ENCODE measurements at places on chromosomes 7 and 10.

DNA sequence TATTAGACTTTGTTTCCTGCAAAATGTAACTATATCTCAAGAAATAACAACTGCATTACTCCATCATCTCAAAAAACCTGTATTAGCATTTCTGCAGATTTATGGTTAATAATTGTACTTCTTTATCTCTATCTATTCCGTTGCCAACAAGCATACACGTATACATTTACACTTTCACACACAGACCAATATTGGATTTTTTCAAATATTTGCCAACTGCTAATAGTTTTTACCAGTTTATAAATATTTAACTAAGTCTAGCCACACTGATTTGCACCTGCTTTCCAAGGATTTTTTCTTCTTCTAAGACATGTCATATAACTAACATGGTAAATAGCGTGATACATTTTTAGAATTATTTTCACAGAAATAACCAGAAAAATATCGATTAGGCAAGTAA lies 12.2 kb downstream of the LRRN3 start:
- DNase-seq: no peak

DNA sequence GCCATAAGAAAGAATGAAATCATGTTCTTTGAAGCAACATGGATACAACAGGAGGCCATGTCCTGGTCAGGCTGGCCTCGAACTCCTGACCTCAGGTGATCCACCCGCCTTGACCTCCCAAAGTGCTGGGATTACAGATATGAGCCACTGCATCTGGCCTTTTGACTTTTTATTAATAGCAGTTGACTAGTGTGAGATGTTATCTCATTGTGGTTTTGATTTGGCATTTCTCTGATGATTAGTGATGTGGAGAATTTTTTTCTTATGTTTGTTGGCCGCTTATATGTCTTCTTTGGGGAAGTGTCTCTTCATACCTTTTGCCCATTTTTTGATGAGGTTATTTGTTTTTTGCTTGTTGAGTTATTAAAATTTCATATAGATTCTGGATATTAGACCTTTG lies 400.9 kb downstream of the SUGCT start:
- DNase-seq: no peak

DNA sequence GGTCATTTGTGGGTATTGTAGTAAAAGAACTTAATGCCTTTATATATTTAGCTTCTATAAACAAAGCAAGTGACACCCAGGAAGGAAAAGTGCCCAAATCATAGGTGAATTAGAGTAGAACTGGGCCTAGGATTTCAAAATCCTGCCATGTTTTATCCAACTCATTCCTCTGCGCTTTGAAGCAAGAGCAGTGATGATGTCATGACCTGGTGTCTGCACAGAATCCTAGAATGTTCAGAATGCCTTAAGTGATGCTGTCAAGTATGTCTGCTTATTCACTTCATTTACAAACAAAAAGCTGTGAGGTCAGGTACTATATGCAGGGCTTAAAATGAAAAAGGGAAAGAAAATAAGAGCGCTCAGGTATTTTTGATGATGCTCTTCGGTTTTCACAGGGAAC lies 737.2 kb upstream of the ANKRD30A start:
- no peak for DNase-seq

- peak; percentile 88 for DNase-seq
These were observed at the start of gene CHCHD1 for GRCh38 chr10:73781879-73782748. Gene CHCHD1, plus strand, starts transcription at chr10:73782048. Its CDS starts 28 bp downstream, at chr10:73782076.

GRCh38 chr10:117221156-117221711 lies 19.7 kb upstream of the SLC18A2 start:
- DNase-seq: no peak
